ENCODE measurements at places on chromosomes 1 and 21.
A peak's percentile ranks its signal among the peaks of the same experiment; 100 is the strongest.

DNA sequence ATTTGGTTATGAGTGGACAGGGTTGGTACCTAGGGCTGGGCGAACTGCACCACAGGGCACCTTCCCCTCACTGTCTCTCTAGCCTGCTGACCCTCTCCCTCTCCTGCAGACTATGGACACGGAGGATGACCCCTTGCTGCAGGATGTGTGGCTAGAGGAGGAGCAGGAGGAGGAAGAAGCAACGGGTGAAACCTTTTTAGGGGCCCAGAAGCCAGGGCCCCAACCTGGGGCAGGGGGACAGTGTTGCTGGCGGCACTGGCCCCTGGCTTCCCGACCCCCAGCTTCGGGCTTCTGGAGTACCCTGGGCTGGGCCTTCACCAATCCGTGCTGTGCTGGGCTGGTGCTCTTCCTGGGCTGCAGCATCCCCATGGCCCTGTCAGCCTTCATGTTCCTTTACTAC is 21.9 kb downstream of the DISP3 start:
- H3K27ac ChIP-seq = no peak overlapping the region
- no peaks in the 10 kb centered on the region for H3K27me3 ChIP-seq
- no peaks in the 10 kb centered on the region for H3K36me3 ChIP-seq
- H3K4me1 ChIP-seq = no peaks in the 10 kb centered on the region
- no peak for DNase-seq

DNA sequence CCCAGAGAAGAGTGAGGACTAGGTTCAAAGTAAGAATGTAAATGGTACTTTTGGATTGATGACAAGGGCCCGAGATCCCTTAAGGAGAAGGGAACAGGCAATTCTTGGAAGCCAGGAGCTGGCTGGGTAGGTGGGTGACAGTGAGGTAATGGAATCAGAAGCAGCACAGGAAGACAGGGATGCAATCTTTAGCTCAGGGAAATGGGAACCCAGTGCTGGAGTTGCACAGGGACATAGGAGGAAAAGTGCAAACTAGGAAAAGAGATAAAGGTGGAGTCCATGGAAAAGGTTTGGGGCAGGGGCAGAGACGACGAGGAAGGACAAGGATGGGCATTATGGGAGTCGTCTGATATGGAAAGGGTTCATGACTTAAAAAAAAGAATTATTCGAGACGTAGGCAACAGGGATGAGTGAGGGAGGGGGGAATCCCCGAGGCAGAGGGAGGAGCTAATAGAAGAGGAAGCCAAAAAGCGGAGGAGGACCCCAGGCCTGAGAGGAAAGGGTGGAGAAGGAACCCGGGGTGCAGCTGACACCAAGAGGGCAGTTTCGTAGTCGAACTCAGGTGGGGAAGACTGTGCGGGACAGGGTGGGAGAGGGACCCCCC is 495 bp downstream of the PI4KB start:
- peak; percentile 50 for DNase-seq
- H3K27me3 ChIP-seq = no peaks in the 10 kb centered on the region
- peaks cover 20% of the 10 kb centered on the region for H3K4me1 ChIP-seq
- H3K4me3 ChIP-seq = peak overlapping the region; percentile 67
- peaks cover 17% of the 10 kb centered on the region for H3K36me3 ChIP-seq
- H3K27ac ChIP-seq = peak overlapping the region; percentile 94

DNA sequence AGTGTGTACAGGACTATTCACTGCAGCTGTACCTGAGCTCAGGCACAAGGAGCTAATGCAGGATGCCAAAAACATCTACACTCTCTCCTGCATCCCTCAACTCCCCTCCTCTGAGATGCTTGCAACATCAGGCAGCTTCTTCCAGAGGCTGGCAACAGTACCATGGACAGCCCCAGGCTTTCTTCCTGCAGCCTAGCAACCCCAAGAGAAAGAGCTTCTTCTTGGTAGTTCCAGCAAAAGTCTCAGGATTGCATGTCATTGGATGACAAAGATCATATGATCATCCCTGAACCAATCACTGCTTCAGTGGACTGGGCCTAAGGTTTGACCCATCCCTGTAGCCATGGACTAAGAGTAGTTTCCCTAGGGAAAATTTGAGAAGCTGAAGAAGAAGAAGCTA is 46.7 kb downstream of the CAMK2N1 start:
- no peak for DNase-seq
- no peak overlapping the region for H3K27ac ChIP-seq
- H3K4me3 ChIP-seq = no peak overlapping the region
- no peaks in the 10 kb centered on the region for H3K4me1 ChIP-seq
- H3K27me3 ChIP-seq = no peaks in the 10 kb centered on the region

GRCh38 chr1:216902669-216903381 is 179.6 kb upstream of the ESRRG start:
- H3K27ac ChIP-seq = no peak overlapping the region
- H3K27me3 ChIP-seq = no peaks in the 10 kb centered on the region
- no peaks in the 10 kb centered on the region for H3K4me1 ChIP-seq
- no peaks in the 10 kb centered on the region for H3K36me3 ChIP-seq

DNA sequence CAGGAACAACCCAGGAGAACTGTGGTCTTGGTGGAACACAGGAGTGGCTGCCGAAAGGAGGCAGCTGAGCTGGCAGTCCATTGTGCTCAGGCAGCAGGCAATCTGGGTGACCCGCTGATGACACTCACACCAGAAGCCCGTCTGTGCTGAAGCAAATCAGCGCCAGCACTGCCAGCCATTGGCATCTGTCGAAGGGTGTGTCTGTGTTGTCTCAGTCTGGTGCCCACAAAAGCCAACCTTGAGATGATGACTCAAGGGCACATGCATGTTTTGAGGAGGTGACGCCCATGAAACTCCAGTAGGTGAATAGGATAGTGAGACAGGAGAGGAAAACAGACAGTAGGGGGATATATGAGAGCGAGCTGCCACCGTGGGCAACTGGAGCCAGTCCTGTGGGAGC is 167.3 kb downstream of the KAZN start:
- H3K4me1 ChIP-seq = no peaks in the 10 kb centered on the region
- H3K27ac ChIP-seq = no peak overlapping the region
- DNase-seq = no peak
- no peak overlapping the region for H3K4me3 ChIP-seq
- no peaks in the 10 kb centered on the region for H3K27me3 ChIP-seq
- H3K36me3 ChIP-seq = no peaks in the 10 kb centered on the region

Data from effector memory CD4-positive, alpha-beta T cell (primary cell).